Stomach (tissue), 19 donors: ENCODE measurements at places on chromosomes 7 and 10. TPM values are rescaled to one million over a fixed set of nuclear protein-coding genes. Genes with fewer than 3 reads are reported as not detected.

GRCh38 chr7:155228459-155228845, 69.2 kb upstream of the INSIG1 start:
- no peak for DNase-seq

Gene CPVL
- not detected for total RNA-seq

Gene SCRN1
- 29.0 TPM for total RNA-seq

Gene LRRC72
- not detected for total RNA-seq
